ENCODE measurements at places on chromosomes 2 and 18.

DNA sequence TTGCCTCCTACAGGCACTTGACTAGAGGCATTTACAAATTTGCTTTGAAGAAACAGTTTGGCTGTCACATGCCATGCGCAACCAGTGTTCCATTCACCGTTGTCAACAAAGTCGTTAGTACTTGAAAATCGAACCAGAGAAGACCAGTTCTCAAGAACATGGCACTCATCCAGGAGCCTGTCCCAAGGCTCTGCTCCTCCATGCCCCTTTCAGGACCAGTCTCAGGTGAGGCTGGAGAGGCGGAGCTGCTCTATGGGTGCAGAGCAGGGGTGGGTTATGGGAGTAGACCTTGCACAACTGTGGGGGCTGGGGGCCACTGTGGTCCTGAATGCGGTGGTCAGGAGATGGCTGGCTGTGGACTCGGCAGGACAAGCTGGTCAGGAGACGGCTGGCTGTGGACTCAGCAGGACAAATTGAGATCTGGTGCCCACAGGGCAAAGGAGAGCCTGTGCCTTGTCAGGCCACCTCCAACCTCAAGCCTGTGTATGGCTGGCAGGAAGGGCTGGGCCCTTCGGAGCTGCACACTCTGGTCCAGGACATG is 12.3 kb upstream of the ATP9B start:
- no peak for DNase-seq

DNA sequence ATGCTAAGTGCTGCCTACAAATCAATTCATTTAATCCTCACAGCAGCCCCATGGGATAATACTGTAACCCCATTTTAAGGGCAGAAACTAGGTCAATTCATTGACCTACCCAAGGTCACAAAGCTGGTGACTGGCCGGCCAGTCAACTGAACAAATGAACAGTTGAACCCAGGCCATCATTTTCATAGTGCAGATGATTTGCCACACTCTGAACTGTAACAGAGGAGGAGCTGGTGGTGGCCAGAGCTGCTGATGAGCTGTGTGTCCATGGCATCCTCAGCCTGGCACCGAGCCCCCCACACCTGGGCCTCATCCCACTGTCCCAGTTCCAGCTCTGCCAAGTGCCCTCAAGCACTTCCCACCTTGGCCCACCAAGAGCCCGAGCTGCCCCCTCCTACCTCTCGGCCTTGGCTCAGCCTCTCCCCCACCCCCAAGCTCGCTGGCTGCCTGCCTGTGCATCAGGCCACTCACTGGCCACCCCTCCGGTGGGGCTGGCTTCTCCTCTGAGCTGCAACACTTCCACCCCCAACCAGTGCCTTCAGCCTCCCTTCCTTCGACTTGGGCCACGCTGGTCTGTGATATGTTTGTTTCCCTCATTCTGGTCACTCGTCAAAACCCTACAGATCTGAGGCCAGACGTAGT is 58.4 kb downstream of the ATOH8 start:
- DNase-seq: no peak

DNA sequence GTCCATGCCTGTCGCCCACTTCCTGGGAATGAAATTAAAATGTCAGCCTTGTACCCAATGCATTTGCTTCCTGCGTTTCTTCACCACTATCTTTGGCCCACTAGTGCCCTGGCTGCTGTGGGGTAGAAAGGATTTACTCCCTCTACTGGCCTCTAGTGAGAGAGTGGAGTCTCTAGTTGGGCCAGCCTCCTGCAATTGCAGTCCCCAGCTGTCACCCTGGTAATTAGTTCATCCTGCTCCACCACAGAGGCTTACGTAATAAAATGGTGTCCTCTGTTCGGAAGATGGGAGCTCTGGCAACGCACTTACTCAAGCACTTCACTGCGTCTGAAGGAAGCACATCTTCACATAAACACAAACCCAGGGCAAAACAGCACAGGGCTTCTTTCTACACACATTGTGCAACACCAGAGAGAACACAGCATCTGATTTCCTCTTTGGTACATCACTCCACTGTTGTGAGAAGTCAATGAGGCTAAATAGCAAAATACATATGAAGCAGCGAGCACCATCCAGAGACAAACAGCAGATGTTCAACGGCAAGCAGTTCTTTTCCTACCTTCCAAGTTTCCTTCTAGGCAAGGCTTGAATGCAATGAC is 274.6 kb downstream of the LRATD1 start:
- DNase-seq: no peak

- DNase-seq: no peak
These were observed 170.0 kb upstream of the SIX3 start for GRCh38 chr2:44771522-44771921.

DNA sequence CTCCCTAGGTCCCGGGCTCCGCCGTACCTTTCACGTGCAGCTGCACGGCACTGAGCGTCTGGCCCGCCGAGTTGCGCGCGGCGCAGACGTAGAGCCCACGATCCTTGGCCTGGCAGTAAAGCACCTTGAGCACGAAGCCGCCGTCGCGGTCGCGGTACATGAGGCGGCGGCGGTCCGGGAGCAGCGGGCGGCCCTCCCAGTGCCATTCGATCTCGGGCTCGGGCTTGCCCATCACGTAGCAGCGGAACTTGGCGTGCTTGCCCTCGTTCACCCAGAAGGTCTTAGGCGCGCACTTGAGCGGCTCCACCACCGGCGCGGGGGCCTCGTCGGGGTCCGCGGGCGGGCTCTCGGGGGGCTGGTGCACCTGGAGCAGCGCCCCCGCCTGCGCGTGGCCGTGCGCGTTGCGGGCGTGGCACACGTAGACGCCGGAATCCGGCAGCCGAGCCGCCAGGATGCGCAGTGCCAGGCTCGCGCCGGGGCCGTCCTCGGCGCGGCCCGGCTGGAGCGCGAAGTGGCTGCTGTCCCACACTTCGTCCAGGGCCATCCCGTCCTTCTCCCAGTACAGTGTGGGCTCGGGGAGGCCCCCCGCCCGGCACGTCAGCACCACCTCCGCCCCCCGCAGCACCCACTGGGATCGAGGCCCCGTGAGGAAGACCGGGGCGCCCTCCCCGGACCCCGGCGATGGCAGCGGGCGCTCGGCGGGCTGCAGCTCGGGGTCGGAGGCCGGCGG is 980 bp downstream of the OBSL1 start:
- DNase-seq: no peak

DNA sequence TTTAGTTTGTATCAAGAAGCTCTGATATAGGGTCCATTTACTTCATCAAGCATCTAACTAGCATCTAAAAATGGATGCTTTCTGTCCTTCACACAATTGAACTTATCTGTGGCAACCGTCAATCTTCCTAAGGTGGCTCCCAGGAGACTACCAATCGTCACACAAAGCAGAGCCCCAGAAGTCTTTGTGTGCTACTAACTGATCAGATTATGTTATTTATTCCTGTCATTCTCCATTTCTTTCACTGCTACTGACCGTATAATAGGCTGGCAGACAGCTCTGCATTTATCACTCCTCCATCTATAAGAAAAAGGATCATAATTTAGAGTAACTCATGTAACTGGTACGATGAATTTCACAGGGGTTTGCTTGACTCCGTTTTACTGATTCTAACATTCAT is 585.0 kb upstream of the NXPH2 start:
- no peak for DNase-seq

DNA sequence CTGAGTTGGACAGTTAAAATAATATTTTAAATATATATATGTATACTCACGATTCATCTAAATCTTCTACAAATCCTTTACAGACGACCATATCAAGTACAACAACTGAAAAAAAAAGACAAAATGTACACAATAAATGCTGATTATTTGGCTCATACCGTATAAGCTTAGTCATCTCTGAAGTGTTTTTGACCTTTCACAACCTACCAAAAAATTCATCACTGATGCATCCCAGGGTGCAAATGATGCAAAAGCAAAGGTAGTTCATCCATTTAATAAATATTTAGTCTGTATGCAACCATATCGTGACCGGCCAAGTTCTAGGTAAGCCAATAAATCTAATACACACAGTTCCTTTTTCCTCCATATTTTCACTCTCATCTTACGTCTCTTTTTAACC is 1.1 kb downstream of the TMX3 start:
- DNase-seq: no peak

DNA sequence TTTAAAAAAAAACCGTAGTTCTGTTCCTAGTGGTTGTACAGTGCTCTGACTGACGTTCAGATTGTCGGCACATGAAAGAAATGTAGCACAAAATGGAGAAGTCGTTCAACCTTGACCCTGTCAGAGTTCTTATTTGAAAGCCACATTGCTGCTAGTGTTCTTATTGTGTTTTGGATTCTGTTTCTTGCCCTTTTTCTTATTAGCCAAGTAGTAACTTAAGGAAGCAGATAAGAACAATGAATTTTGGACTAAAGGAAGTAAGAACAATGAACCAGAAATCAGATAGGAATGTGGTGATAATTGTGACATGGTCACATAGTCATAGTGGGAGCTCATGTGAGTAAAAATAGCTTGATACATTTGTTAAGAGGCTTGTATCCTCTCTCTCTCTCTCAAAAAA is 45.9 kb downstream of the RPIA start:
- no peak for DNase-seq

DNA sequence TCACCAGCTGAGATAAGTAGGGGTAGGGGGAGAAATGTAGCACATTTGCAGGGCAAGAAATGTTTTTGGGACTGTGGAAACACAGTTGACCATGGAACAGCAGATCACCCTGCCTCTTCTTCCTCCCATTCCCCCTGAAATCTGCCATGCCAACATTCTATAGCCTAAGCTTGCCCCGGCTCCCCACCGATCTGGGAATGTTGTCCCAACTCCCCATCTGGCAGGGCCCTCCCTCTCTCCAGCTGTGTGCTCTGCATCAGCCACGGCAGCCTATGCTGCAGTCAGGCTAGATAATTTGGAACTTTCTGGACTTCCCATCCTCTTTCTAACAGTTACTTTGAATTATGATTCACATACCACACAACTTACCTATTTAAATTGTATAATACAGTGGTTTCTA is 425.1 kb upstream of the RAB6C start:
- DNase-seq: no peak
